ENCODE measurements at places on chromosomes 4 and X. TPM values are rescaled to one million over a fixed set of nuclear protein-coding genes. Genes with fewer than 3 reads are reported as not detected.

DNA sequence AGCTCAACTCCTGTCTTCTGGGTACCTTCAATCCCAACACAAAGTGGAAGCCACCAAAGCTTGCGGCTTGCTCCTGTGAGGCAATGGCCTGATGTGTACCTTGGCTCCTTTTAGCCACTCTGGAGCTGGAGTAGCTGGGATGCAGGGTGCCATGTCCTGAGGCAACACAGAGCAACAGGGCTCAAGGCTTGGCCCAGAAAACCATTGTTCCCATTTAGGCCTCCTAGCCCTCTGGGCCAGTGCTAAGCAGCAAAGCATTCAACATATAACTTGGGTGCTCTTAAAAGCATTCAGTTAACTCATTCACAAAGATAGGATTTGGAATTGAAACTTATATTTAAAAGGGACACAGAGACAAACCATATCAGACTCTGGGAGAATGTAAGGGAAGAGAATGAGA lies 194.5 kb upstream of the ARHGEF9 start:
- no peaks in the 10 kb centered on the region for H3K36me3 ChIP-seq

DNA sequence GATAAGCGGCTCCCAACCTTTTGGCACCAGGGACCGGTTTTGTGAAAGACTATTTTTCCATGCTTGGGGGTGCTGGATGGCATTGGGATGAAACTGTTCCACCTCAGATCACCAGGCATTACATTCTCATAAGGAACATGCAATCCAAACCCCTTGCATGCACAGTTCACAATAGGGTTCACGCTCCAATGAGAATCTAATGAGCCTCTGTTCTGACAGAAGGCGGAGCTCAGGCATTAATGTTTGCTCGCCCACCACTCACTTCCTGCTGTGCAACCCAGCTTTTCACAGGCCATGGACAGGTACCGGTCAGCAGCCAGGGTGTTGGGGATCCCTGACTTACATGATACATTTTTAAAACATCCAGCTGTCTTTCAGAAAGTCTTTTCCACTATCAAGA lies 187.3 kb downstream of the SLC39A8 start:
- H3K4me3 ChIP-seq, result no peak overlapping the region
- no peaks in the 10 kb centered on the region for H3K27me3 ChIP-seq
- DNase-seq, result peak; percentile 16
- no peak overlapping the region for H3K27ac ChIP-seq
- H3K4me1 ChIP-seq, result no peaks in the 10 kb centered on the region
- no peaks in the 10 kb centered on the region for H3K36me3 ChIP-seq

DNA sequence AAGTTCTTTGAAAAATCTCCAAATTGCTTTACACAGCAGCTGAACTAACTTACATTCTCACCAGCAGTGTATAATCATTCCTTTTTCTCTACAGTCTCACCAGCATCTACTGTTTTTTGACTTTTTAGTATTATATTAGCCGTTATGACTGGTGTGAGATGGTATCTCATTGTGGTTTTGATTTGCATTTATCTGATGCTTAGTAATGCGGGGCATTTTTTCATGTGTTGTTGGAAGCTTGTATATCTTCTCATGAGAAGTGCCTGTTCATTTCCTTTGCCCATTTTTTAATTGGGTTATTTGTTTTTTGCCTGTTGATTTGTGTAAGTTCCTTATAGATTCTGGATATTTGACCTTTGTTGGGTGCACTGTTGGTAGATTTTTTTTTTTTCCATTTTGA lies 931.7 kb downstream of the CENPC start:
- H3K27me3 ChIP-seq, result no peaks in the 10 kb centered on the region
- no peak for DNase-seq
- no peaks in the 10 kb centered on the region for H3K4me1 ChIP-seq
- H3K36me3 ChIP-seq, result no peaks in the 10 kb centered on the region

Gene HMGN5
- 5.6 TPM for total RNA-seq

- no peaks in the 10 kb centered on the region for H3K36me3 ChIP-seq
- H3K4me1 ChIP-seq, result no peaks in the 10 kb centered on the region
- no peak overlapping the region for H3K4me3 ChIP-seq
- H3K27me3 ChIP-seq, result no peaks in the 10 kb centered on the region
These were observed 5.4 kb upstream of the TBC1D1 start for GRCh38 chr4:37885496-37885895.
